ENCODE measurements at places on chromosomes 4 and X.

DNA sequence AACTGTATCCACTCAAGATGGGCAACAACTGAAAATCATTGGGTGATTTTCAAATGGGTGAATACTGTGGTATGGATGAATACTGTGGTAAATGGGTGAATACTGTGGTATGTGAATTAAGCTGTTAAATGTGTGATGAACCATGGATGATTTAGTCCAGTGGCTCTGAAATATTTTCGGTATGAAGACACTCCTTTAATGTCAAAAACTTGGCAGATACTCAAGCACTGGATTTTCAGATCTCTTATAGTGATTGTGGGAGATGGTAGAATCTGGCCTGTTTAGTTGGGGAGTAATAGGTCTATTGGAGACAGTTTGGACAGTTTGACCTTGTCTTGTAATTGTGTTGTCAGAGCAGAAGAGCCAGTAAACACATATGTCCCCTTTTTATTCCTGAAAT is 45.7 kb downstream of the SSX7 start:
- no peak for DNase-seq

GRCh38 chr4:40822420-40823166 is 72.8 kb downstream of the NSUN7 start:
- no peak for DNase-seq

DNA sequence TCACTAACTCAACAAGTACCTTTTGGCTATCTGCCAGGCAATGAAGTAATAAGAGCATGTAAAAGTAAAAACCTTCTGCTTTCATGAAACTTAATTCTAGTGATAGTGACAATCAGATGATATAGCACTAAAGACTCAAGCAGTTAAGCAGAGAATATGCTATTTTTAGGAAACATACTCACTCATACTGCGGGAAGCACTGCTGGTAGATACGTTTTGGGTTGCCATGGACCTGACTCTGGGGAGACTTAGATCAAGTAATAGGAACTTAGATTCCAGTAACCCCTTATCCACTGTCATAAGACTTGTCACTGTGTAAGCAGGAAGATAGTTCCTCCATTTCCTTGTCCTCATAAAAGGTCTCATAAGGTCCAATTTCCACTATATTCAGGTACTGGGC is 386.3 kb downstream of the DMD start:
- no peak for DNase-seq

DNA sequence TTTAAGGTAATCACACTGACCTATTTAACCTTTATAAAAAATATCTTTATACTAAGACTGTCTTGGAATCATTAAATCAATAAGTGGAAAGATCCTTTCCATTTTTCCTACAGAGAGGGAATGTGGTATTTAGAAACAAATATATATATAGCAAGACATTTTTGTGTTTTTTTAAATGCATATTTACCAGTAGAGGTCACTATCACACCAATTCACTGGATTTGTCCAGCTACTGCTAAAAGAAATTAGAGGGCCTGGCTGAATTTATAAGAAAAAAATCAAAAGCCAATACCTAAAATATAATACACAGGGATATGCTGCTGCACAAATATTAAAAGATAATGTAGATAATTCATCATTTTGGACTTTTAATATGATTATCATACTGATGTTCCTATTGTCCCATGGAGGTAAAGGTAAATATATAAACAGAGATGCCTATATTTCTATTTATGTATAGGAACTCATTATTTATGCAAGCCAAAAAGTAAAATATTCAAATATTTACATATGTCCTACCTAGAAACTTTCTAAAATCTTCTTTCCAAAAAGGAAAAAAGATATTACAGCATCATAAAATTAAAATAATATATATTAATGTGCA is 69.5 kb downstream of the PDE5A start:
- DNase-seq = no peak

GRCh38 chr4:80454040-80454439 is 118.5 kb downstream of the CFAP299 start:
- no peak for DNase-seq

DNA sequence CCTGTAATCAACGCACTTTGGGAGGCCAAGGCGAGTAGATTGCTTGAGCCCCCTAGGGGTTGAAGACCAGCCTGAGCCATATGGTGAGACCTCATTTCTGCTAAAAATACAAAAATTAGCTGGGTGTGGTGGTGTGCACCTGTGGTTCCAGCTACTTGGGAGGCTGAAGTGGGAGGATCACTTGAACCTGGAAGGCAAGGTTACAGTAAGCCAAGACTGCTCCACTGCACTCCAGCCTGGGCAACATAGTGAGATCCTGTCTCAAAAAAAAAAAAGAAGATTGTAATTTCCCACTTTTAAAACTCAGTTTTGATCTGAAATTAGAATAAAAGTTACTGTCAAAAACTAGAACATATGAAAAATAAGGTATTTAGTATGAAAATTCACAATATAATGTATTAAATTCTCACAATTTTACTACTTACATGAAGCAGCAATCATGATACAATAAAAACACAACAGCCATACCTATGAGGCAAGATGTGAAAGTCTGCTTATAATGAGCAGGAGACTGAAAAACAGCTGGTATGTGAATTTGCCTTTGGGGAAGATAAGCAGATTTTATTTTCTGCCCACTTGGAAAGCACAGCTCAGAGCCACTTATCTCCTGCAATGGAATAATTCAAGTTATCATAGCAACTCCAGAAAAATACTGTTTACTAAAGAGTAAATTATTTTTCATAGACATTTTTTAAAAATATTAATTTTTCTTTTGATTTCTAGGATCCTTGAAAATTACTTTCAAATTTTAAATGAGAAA is 50.6 kb downstream of the ZGRF1 start:
- no peak for DNase-seq

DNA sequence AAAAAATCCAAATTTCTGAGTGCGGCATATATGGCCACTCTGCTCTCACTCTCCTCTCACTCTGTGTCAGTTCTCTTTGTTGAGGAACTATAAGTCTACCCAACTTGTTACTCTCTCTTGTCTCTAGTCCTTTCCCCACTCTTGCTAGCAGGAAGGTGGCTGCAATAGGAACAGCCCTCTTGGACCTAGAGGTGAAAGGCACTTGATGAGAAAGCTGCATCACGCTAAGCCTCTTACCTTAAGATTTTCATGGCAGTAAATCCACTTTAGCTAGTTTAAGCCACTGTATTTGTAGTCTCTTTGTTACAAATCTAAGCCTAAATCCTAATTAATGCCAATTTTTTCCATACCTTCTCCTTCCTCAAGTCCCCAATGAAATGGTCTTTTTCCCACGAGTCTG is 189.9 kb downstream of the NKX6-1 start:
- no peak for DNase-seq

GRCh38 chr4:169601016-169601771 is 11.2 kb downstream of the NEK1 start:
- no peak for DNase-seq

DNA sequence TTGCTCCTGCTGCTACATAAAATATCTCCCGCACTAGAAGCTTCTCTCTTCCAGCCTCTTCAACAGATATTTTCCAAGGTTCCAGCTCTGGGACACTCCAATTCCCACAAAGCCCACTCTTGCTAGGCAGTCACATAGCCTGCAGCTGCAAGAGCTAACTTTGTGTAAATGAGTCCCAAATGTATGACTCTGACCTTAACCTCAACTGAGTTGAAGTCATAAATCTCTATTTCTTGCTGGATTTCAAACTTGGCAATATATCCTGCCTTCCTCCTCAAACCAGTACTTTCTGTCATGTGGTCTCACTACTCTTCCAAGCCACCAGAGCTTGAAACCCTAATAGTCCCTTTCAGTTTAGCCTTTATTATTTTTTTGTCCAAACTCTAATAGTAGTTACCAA is 315.4 kb upstream of the GRIA3 start:
- DNase-seq = no peak

DNA sequence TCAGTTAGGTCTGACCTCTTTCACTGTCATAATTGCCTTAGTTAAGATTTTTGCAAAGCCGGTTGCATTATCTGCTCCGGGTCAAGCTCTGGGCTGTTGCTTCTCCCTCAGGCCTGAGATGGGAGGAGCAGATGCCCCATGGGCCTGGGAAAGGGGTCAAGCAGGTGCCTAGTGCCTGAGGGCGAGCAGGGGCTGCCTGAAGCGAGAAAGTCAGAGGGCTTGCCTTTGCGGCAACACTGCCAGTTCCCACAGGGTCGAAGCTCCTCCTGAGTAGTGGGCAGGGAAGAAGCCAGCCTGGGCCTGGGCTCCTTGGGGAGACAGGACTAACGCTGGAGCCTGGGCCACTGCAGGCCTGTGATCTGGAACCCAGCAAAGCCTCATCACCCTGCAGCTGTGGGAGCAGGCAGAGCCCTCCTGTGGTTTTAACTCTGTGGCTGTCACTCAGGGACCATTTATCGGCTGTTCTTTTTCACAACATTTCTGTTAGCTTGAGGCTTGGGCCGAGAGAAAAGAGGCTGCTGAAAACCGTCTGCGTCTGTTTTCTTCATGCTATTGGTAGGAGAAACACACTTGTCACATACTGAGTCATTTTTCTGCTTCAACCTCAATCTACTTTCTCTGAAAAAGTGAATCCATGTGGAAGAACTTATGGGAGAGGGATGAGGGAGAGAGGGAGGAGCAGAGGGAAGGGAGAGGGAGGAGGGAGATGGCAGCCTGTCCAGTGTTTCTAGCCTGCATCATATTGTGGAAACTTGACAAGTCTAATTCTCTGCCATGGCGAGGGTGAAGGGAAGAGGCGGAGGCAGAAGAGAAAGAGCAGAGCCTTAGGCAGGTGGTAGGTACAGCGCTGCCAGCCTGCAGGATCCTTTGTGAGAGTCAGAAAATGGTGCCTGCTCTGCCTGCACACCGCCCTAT is 68.4 kb downstream of the RHOH start:
- DNase-seq = no peak

DNA sequence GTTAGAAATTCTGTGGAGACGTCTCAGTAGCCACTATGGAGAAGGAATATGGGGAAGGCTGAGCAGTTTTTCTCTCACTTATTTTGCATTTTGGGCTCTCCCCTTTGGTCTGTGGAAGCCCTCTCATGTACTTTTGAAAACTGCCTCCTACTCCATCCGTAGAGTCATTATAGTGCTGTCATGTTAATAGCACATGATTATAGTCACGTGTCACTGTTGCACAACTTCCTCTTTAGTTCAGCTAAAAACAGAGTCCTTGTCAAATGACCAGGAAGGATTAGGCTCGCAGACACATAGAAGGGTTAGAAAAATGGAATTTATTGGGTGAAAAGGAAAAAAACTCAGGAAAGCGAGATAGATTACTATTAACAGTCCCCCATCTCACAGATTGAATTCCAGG is 258.2 kb upstream of the CXorf51A start:
- no peak for DNase-seq

GRCh38 chrX:1507511-1508463 is 29.2 kb downstream of the P2RY8 start:
- no peak for DNase-seq

DNA sequence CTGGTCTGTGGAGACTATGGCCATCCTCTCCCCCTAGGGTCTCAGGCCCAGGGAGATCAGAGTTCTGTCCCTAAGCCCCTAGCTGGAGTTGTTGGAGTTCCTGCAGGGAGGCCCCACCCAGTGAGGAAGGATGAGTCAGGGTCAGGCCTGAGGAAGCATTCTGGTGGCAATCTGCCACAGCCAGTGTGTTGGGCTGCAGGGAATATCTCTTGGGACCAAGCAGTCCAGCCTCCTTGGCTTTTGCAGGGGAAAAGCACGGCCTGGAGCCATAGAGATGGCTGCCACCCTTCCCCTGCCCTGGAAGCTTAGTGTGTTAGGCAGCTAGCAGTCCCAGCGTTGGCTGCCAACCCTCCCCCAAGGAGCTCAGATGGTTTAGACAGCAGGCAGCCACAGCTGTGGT is 202.4 kb downstream of the RTL9 start:
- DNase-seq = no peak

GRCh38 chrX:86178906-86179305 is 30.7 kb downstream of the DACH2 start:
- DNase-seq = no peak

Measured in activated CD4-positive, alpha-beta T cell treated with anti-CD3 and anti-CD28 coated beads for 24 hours (primary cell).